Right cardiac atrium (tissue), 5 donors: ENCODE measurements at places on chromosomes 4 and X. TPM values are rescaled to one million over a fixed set of nuclear protein-coding genes. Genes with fewer than 3 reads are reported as not detected.

ITM2A gene
- 76.3 TPM for polyA plus RNA-seq

FAM114A1 gene
- polyA plus RNA-seq, result 13.9 TPM

PLP2 gene
- polyA plus RNA-seq, result 89.0 TPM

GRCh38 chr4:104909376-104909775, 237.3 kb upstream of the TET2 start:
- DNase-seq, result no peak

GRCh38 chr4:121304893-121305292, 75.9 kb downstream of the QRFPR start:
- no peak for DNase-seq

GRCh38 chr4:11525085-11525484, 96.4 kb upstream of the HS3ST1 start:
- no peak for DNase-seq

- no peak for DNase-seq
Observed at GRCh38 chr4:29423836-29424721, 1296.1 kb upstream of the PCDH7 start.

- no peak for DNase-seq
Observed at GRCh38 chr4:74054483-74055047, 16.1 kb upstream of the CXCL3 start.

DNA sequence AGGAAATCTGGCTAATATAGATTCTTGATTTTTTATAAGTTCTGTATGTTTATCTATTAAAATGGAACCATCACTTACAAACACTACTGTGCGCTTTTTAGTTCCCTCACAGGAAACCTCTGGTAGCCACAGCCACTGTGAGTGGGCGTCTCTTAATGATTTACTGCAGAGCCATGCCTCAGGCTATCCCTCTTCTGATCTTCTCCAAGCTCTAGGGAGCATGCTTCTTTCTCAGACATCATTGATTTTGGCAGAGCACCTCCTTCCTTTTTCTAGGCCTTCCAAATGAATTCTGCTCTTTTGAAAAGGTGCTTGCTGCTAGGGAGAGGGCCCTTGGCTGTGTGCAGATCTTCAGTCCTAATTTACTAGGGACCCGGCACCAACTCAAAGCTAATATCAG, 61.1 kb upstream of the STS start:
- DNase-seq, result no peak

- no peak for DNase-seq
Observed at GRCh38 chrX:129760155-129760554, 19.6 kb upstream of the SASH3 start.

- no peak for DNase-seq
Observed at GRCh38 chr4:2596611-2597010, 60.2 kb downstream of the FAM193A start.
